ENCODE measurements at places on chromosomes 4 and X.
A peak's percentile ranks its signal among the peaks of the same experiment; 100 is the strongest.

DNA sequence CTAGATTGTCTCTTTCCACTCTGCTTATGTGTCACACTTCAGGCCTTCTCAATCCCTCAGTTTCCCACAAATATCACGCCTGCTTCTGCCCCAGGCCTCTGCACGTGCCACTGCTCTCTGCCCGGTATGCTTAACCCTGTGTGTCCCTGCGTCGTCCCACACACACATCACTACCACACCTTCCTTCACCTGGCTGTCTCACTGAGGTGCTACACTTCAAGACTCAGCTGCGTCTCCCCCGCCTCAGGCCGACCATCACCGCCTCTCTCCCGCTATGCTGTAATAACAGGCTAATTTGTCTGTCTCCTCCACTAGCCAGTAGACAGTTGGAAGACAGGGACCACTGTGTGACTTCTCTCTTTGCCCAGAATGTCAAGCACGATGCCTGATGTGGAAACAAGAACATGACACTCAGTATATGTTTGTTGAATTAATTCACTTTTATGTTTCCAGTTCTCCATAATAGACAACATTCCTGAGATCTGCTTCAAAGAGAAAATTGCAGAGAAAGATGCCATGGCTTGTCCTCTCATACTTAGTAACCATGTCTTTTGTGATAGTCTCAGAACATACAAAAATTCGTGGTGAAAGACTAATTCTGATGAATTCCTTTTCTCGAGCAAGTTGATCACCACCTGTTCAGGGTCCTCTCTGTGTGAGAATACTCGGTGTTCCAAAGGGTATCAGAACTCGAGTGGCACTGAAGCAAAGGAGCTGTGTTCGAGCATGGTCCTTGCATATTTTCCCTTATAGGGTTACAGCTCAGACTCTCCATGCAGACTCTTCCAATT, 54.2 kb downstream of the AFAP1 start:
- no peak for DNase-seq

DNA sequence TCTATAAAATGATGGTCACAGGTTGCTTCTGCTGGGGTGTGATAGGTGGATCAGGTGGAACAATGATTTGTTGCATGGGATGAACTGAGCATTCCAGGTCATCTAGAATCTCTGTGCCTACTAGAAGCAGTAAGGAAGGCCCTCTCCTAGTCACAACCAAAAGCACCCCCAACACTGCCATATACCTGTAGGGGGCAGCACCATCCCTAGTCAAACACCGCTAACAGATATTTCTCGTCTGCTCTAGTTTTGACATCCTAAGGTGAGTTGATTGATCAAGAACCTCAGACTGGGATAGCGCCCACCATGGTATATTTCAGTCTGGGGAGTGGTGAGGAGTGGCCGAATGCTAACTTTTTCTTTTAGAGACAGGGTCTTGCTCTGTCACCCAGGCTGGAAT, 160.2 kb downstream of the NHS start:
- DNase-seq: peak; percentile 29

- no peak for DNase-seq
Observed at GRCh38 chr4:88820698-88821415, 123.2 kb upstream of the NAP1L5 start.

DNA sequence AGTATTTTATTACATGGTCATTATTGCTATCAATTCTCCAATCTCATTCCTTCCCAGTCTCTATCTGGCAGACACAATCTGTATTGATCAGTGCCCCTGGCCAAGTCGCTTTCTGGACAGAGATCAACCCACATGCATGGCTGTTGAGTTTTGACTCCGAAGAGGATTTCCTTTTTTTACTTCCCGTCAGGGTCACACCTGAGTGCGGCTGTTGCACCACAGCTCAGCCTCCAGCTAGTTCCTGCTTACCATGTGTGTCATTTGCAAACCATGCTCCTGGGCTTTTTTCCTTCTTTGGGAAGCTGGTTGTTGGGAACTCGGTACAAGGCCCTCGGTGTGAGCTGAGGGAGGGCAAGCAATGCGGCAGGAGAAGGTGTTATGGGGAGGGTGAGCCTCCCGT, 11.7 kb downstream of the MAGED2 start:
- no peak for DNase-seq

DNA sequence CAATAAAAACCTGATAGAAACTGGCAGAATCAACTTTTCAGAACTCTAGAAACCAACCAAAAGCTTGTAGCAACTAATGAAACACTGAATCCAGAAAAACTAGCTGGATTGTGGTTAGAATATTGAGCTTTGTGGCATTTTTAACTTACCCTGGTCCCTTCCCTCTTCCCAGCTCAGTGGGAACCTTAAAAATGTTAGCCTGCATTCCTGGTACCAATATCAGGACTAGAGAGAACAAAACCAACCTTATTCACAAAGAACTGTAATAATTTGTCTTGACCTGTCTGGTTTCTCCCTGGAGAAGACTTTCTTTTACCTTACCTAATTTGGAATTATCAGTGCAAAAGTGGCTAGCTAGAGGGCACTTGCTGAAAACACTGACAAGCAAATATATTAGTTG, 21.2 kb downstream of the SH3D19 start:
- DNase-seq: no peak

DNA sequence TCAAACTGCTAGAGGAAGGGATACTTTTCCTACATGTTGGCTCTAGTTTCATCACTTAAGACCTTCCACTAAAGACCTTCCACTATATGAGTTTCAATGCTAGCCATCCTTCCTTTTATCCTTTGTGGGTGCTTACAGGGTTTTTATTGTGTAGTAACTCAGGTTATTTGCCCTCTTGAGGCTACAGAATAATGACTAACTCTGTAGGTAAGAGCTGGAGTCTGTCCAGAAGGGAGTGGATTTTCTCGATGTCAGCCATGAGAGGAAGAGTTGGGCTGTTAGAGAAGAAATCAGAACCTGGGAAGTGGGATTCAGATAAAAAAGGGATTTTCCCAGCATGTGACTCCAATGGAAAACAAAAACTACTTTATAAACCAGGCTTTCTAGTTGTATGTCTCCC, 27.5 kb upstream of the HERC5 start:
- DNase-seq: no peak

- peak; percentile 13 for DNase-seq
Observed at GRCh38 chrX:151973851-151974335, 583 bp downstream of the GABRE start.

- DNase-seq: no peak
Observed at GRCh38 chr4:122469457-122469856, 12.9 kb upstream of the IL2 start.

- no peak for DNase-seq
Observed at GRCh38 chrX:109691277-109691676, 41.8 kb downstream of the ACSL4 start.

DNA sequence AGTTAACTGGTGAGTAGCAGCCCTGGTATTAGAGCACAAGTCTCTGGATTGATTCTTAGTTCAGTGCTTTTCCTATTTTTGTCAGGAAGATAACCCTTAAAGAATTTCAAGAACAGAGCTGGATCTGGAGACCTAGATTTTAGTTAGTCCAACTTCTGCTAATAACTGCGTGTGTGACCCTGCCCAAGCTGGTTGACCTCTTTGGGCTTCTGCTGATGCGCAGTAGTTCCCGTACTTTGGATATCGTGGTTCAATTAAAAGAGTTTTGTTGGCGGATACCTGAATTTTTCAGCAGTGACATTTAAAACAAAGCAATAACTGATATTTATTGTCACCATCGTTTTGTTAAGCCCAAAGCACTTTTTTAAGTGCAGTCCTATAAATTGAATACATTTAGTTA, 9.3 kb downstream of the MSMO1 start:
- DNase-seq: no peak

- no peak for DNase-seq
Observed at GRCh38 chrX:9370893-9371292, 94.0 kb upstream of the TBL1X start.

DNA sequence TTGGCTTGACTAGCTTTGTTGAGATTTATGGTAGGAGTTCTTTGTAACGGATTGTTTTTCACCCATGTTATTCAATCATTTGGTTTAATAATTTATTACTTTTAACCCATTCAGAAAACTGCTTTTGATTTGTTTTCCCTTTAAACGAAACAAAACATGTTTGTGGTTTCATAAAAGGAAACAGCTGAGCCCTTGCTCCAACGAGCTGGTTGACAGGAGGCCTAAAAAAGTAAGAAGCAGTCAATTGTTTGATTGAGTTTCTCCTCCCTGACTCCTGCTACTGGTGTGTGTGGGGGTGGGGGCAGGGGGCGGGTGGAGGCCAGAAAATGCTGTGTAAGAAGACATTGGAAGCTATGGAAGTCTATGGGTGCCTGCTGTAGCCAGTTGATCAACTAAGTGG, 102.8 kb downstream of the CHRDL1 start:
- DNase-seq: no peak

DNA sequence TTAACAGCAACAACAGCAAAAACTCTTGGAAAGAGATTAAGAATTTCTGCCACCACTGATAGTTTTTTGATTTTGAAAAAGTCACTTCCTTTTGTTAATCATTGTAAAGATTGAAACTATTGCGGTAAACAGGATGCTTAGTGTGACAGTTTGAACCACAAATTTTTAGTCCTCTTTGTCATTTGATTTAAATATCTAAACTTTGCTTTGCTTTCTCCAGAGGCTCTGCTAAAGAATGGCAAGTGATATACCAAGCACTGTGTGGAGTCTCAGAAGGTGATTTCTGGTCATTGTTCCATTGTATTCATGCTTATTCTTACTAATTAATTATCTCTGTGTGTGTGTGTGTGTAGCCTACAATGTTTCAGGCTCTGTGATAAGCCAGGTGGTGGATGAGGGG, 155.6 kb downstream of the BMPR1B start:
- DNase-seq: no peak

- no peak for DNase-seq
Observed at GRCh38 chrX:123685232-123685631, 47.6 kb downstream of the THOC2 start.

DNA sequence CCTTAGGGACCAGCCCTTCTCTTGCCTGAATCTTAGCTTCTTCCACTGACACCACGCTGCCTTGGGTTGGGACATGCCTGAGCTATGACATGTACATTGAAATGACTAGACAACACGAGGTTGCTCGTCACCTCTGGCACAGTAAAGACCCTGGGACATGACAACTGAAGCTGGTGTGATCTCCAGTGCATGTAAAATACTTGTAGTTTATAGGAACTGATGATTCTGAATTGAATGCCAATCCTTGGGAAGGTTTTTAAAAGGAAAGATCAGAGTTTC, 100.7 kb upstream of the PGRMC2 start:
- no peak for DNase-seq

DNA sequence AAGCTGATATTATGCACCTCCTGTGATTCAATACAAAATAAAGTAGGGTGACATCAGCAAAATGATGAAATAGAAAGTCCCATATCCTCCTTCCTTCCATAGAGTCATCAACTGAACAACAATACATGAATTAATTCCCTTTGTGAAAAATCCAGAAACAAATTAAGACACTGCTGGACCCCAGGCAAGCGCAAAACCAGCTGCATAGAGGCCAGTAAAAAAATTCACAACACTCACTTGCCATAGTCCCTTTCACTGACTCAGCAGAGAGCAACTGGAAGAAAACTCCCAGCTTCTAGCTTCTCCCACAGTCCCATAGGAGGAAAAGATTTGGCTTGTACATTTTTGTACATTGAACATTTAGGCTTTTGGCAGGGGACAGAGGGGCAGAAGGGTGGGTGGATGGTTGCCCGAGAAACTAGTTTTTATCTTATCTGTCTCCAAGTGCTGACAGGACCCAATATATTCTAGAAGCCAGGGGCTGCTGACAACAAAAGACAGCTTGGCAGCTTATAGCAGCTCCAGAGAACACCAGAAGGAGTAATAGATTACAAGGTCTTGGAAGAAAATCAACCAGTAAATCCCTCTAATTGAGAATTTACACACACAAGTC, 124.6 kb downstream of the NDST3 start:
- no peak for DNase-seq

GRCh38 chrX:117788339-117788738, 328.3 kb downstream of the KLHL13 start:
- DNase-seq: no peak

- DNase-seq: no peak
Observed at GRCh38 chr4:141455651-141456050, 180.7 kb upstream of the IL15 start.

DNA sequence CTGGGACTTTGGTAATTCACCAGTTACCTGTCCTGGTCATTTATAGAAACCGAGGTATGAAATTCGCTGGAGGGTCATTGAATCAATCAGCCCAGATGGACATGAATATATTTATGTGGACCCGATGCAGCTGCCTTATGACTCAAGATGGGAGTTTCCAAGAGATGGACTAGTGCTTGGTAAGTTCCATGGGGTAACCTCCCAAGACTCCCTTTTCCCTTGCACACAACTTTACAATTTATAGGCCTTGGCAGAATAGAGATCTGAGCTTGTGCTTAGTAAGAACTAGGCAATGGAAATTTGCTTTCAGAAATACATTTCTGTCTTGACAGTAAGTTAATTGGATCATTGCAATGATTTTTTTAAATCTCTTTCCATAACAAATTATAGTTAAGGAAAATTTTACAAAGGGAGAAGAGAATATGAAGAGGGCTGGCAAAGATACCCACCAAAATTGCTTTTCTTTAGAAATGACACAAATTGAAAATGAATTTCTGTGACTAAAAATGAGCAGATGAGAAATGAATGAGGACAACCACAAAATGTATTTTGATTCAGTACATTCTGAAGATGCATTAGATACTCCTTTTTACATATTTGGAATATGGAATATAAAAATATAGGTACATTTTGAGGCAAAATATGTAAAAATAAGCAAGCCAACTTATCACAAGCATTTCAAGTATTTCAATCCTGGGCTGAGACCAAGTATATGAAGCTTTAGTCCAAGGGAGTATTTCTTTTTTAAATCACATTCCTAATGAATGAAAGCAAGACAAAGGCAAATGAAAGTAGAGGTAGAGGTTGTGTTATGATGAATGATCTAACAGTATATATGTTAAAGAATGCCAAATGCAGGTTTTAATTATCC, 45.9 kb downstream of the PDGFRA start:
- DNase-seq: peak; percentile 36

All from AG08395 (cell line).